ENCODE measurements at places on chromosomes 7 and 10.

DNA sequence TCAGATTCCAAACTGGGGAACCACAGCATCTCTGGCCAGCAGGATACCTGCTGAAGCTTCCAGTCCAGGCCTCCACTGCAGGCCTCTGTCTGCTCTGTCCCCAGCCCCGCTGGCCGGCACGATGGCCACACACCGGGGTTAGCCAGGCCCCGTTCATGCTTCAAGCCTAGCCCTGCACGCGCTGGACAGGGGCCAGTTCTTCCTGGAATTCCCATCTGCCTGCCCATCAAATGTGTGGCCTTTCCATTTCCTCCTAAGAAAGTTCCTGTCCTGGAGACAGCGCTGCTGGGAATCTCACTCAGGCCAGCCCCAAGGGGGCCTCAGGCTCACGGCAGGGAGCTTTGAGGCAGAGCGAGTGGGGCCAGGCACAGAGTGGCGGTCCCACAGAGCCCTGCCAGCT is 18.0 kb downstream of the SH2B2 start:
- DNase-seq = no peak

DNA sequence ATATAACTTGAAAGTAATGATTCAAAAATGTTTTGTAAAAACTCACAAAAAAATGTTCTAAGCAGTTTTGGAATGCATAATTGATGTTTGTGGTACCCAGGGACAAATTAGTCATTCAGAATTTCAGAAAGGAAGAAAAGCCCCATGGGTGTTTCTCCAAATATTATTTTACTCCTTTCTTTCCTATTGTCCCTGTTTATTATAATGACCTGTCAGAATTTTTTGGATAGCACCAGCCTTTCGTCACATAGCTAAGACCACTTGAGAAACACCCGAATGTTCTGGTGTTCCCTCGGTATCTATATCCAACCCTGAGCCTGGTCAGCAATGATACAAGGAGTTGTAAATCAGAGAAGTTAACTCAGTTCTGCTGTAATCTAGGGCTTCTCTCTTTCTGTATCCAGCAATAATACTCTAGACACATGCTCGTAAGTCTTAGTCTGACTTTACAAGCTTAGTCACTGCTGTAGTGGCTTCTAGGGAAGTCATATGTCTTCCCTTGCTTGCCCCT is 64.8 kb upstream of the MEOX2 start:
- no peak for DNase-seq

GRCh38 chr10:85168243-85168642 is 839.9 kb downstream of the CCSER2 start:
- DNase-seq = no peak

DNA sequence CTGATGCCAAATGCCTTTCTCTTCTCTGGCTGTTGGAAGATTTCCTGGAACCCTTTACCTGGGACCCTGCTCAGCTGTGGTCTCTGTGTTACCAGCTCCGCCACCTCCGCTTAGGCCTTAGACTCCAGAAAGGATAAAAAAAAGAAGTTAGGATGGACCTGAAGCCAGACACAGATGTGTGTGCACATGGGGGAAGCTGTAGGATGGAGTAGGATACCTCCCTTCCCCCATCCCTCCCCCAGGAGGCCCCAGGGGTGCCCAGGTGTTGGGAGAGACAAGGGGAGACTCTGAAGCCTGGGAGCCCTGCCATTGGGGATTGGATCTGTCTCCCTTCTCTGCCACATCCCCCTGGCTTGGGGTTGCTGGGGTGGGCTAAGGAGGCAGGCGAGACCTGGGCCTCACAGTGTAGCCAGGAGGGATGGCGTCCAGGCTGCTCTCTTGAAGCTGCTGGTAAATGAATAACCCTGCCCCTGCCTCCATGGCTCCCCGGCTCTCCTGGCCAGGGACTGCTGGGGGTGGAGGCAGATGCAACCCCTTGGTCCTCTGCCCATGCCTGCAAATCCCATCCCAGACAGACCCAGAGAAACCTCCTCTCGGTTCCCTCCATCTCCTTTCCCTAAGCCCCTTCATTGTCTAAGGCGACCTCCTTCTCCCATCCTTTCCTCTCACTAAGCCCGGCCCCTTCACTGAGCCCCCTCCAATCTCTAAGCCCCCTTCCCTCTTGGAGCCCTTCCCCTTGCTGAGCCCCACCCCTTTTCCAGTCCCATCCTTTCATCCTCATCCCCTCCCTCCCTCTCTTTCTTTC is 8.0 kb downstream of the CLDN3 start:
- no peak for DNase-seq

DNA sequence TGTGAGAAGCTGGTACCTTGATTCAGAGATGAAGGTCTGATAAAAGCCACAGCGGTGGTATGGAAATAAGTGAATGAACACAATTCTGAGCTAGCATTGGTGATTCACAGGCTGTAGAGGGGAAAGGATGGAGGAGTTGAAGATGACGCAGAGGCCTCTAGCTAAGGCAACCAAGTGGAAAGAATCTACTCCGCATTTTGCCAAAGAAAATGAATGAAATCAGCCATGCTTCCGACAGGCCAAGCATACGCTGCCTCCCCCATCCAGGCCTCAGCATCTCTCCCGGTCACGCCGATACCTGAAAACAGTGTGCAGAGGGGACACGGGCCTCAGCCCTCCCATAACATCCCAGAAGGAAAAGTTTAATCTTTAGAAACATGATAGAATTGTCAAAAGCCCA is 124.3 kb upstream of the UNC5B start:
- DNase-seq = no peak

DNA sequence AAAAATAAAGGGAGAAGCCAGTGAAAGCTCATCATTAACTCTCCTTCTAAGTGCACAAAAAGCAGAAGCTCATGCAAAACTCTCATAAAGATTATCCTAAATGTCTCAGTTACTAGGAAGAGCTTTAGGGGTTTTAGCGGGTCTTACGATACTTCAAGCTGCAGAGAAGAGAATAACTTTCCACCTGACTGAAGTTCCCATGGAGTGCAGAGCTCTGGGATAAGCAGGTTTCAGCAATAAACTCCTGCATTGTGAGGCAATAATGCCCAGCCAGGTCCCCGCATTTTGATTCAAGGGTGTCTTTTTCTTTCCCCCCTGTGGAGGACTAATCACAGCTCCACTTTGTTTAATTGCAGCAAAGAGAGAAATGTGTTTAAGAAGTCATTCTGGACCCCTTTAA is 241.9 kb upstream of the SP8 start:
- no peak for DNase-seq

DNA sequence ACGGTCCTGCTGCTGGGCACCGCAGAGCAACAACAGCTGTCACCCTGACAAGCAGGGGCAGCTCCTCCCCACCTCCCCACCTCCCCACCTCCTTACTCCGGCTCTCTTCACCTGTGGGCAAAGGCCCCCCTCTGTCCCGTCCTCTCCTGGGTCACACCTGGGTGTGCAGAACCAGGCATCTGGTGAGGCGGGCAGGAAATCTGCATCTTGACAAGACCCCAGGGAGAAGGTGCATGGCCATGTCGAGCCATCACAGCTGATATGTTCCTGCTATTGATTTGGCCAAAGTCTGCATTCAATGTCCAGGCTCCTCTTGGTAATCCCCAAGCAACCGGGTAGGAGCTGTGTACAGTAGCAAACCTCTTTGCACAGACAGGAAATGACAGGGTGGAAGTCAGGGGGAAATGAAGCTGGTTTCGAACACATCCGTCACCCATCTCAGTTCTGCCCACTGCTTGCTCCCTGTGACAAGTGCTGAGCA is 554.2 kb downstream of the DNAJB6 start:
- DNase-seq = no peak

- no peak for DNase-seq
Observed at GRCh38 chr10:60257767-60258428, 131.8 kb downstream of the ANK3 start.

DNA sequence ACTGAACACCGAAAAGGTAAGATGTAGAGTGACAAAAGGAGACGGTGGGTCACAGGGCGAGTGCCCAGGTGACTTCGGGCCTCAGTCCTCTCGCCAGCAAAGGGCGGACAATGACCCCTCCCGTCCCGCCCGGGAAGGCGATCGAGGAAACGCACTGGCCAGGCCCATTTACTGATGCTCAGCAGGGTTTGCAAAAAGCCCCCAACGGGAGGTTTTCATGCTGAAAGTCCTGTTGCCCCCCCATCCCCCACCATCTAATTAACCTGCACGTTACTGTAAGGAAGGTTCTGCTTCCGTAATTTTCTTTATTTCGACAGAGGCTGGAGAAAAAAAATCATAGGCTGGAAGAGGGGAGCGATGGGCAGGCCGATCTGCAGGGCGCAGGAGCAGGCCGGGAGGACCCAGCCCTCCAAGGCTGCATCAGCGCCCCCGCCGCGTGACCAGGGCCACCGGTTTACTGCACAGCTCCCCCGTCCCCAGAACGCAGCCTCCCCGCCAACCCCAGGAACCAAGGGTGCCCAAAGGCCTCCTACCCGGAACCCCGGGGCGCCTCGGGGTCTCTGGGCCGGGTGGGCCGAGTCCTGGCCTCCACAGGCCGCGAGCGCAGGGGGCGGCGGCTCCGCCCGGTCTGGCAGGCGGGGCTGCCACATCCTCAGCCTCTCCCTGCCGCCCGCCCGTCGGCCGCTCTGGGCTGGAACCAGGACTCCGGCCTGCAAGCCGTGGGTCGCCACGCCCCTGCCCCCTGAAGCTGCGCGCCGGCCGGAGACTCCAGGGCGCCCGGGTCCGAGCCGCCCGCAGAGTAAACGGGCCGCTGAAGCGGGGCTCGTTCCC is 613 bp downstream of the OAT start:
- DNase-seq = no peak

GRCh38 chr7:17564678-17565212 is 266.3 kb downstream of the AHR start:
- DNase-seq = peak; percentile 65

DNA sequence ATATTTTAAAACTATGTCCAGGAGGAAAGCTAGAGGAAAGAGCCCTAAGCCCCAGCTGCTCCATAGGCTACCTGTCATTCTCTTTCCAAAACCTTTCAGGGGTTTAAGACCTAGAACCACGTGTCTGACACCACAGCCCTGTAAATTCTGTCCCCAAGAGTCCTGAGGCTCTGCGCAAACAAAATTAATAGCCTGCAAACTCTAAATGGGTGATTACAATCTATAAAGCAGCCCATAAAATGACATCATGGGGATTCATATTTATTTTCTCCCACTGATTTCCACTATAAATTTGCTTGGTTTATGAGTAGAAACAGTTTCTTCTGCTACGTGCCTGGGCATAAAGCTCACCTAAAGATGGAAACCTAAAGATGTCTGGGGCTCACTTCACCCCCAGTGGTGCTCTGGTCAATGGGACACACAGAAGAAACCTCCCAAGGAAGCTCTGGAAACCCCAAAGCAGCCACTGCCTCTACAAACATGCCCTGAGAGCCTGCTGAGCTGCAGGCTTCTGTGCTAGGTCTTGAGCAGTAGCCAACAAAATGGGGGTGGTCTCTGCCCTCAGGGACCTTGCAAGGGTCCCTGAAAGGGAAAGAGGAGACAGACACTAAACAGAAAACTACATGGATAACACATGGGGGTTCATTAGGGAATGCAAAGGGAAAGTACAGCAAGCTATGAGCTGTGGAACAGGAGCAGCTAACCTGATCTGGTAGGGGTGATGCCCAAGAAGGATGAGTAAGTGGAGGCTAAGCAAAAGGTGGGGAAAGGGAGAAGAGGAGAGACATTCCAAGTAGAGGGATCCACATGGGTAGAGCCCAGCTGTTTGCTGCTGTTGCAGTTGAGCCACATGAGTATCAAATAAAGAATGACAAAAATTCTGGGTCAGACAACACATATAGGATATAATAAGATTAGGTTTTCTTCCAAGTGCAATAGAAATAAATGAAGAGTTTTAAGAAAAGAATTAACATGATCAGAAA is 331.7 kb downstream of the KCNMA1 start:
- DNase-seq = no peak

DNA sequence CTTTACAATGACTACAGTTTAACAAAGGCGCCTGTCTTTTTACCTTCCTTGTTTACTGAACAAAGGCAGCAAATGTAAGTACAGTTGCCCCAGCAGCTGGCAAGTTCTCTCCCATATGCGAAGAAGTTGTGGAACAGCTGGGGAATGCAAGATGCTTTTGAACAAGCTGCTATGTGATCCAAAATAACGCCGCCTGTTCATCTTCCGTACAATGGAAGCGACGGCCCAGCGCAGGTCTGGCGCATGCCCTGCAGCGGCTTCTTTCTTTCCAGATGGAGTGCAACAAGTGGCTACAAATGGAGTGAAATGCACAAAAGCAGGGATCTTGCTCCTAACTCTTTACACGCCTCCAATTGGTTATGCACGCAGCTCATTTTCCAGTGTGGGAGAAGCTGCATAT is 97.0 kb upstream of the SVIL start:
- no peak for DNase-seq

DNA sequence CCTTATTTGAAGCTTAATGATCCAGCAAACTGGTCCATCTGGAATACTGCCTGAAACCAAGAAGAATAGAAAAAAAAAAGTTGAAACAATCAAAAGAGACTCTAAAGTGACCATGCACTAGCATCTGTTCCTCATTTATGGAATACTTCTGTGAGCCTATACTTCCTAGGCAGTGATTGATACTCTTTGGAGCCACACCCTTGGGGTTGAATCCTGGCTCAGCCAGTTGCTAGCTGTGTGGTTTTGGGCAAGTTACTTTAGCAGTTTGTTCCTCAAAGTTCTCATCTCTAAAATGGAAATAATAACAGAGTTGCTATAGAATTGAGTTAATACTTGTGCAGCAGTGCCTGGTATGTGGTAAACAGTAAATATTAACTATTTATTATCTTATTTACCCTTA is 208.9 kb downstream of the GPR158 start:
- DNase-seq = no peak

- no peak for DNase-seq
Observed at GRCh38 chr10:61852261-61852660, 49.2 kb upstream of the ARID5B start.

- DNase-seq = no peak
Observed at GRCh38 chr10:126434235-126434634, 46.0 kb upstream of the ADAM12 start.

DNA sequence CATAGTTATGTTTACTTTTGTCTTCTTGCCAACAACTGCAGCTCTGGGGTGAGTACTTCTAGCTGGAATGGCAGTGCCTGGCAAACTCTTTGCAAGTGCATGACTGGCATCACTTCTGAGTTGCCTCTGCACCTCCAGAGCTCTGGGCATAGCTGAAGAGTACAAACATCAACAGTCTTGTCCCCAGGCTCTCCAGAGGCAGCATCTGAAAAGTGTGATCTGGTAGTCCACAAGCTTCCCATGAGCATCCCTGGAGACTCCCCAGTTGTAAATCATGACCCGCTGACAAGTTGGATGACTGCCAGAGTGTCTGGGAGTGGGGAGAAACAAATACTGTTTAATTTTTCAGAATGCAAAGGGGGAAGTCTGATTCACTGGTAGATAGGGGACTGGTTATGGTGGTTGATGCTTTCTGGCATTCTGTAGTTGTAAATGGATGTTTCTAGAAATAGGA is 138.9 kb upstream of the CDK13 start:
- no peak for DNase-seq

GRCh38 chr10:79929409-79929904 is 19.4 kb downstream of the SFTPD start:
- peak; percentile 21 for DNase-seq

- DNase-seq = no peak
Observed at GRCh38 chr10:119211176-119211575, 3.8 kb downstream of the GRK5 start.

DNA sequence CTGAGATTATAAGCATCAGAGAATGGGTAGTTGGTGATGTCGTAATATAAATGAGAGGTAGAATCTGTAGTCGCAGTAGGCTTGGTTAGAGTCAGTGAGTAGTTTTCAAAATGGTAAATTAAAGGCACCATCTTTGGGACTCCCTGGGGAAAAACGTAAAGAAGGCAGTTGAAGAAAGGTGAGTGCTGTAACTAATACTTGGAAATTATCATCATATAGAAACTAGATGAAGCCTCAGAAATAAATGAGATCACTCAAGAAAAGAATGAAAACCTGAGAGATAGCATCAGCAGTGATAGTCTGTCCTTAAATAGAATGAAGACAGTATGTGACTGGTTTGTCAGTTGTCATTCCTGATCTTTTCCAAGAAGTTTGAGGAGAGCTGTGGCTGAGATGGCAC is 23.8 kb downstream of the PALS2 start:
- no peak for DNase-seq

All from HFF-Myc (cell line).